ENCODE measurements at places on chromosomes 16 and 17. TPM values are rescaled to one million over a fixed set of nuclear protein-coding genes. Genes with fewer than 3 reads are reported as not detected.

- no peak for DNase-seq
These were observed 223.3 kb upstream of the SALL1 start for GRCh38 chr16:51374346-51374745.

DNA sequence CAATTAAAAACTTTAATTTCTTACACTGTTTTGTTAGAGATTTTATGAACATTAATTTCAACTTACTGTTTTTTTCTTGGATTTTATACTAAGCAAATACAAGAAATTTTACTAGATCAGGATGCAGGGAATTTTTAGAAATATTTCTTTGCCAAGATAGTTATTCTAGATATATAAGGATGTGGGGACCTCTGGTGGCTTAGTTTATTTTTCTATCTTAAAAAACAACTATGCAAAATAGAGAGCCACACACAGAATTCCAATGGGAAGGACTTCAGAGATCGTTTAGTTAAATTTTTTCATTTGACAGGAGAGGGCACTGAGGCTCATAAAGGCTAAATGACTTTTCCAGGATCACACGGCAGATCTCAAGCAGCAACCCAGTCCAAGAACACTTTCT lies 23.0 kb upstream of the CAPNS2 start:
- no peak for DNase-seq

- peak; percentile 89 for DNase-seq
These were observed 7.0 kb upstream of the C1QTNF8 start for GRCh38 chr16:1102921-1103635.

DNA sequence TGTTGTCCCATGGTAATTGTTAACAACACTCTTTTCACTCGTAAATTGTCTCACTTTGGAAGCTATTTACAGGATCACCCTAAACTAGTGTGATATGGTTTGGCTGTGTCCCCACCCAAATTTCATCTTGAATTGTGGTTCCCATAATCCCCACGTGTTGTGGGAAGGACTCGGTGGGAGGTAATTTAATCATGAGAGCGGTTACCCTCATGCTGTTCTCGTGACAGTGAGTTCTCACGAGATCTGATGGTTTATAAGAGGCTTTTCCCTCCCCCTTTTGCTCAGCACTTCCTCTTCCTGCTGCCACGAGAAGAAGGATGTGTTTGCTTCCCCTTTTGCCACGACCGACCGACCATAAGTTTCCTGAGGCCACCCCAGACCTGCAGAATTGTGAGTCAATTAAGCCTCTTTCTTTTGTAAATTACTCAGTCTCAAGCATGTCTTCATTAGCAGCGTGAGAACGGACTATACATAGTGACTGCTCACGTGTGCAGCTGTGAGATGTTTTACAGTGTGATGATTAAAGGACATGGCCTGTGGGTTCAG lies 34.4 kb downstream of the DNAH3 start:
- DNase-seq = no peak

- peak; percentile 51 for DNase-seq
These were observed 86.4 kb upstream of the LGALS9 start for GRCh38 chr17:27544350-27545131.

GRCh38 chr17:34024806-34025551 lies 230.1 kb upstream of the CCL2 start:
- no peak for DNase-seq

DNA sequence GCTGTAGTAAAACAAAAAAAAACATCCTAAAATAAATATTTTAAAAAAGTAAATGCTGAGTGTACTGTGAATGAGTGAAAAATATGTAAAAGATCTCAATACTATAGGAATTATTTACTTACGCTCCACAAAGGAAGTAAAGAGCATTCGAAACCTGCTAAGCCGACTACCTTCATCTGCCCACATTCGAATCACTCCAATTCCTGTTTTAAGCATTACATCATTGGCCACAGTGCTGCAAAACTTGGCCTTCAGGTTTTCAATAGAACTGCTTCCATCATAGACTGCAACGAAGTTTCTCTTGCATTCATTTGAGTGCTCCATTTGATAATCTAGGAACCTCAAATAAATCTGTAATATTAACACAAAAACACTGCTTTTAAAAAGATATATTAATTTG lies 34.4 kb downstream of the NETO2 start:
- no peak for DNase-seq

DNA sequence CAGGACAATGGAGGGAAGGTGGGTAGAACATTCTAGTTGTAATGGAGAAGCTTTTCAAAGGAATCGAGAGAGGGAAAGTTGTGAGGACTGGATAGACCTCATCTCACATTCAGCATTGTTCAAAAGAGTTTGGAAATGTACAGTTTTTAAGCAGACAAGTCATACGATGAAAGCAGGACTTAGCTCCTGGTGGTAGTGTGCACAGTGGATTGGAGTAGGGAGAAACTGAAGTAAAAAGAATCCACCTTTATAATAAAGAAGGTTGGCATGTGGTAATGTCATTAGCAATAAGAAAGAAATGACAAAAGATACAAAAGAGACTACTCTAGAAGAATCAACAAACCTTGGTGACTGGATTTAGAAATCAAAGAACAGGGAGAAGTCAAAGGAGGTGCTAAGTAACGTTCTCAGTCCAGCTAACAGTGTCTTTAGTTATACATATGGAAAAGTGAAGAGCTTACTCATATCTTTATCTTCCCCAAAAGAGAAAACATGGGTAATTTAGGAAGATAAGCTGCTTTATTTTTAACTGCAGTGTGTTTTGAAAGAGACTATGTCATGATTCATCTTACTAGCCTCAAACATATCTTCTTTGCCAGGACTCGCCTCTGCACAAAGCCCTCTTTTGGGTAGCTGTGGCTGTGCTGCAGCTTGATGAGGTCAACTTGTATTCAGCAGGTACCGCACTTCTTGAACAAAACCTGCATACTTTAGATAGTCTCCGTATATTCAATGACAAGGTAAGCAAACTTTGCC lies 18.7 kb upstream of the EVI2A start:
- DNase-seq = no peak

The ACSM5 gene
- 1.6 TPM for polyA plus RNA-seq

The ITGB3 gene
- 1.1 TPM for polyA plus RNA-seq

Measured in spleen (tissue), 13 donors.